Keratinocyte (primary cell): ENCODE measurements at places on chromosomes 6 and 20. TPM values are rescaled to one million over a fixed set of nuclear protein-coding genes. Genes with fewer than 3 reads are reported as not detected.

TINAG gene
- not detected in 3 replicates for polyA plus RNA-seq

GPR6 gene
- polyA plus RNA-seq = not detected in 3 replicates

PDYN gene
- 0.03 TPM in 1 of 3 replicates, not detected in the others for polyA plus RNA-seq

FLRT3 gene
- polyA plus RNA-seq = 69.7 to 123 TPM (median 91.7 TPM) in 3 replicates

DDR1 gene
- 104 to 178 TPM (median 152 TPM) in 3 replicates for polyA plus RNA-seq

CD93 gene
- polyA plus RNA-seq = 0.01 TPM in 1 of 3 replicates, not detected in the others

SERPINB1 gene
- polyA plus RNA-seq = 38.4 to 76.0 TPM (median 71.9 TPM) in 3 replicates

SIRPA gene
- 19.9 to 50.7 TPM (median 23.7 TPM) in 3 replicates for polyA plus RNA-seq

FKBP5 gene
- polyA plus RNA-seq = 48.0 to 88.3 TPM (median 59.0 TPM) in 3 replicates
